ENCODE measurements at places on chromosomes 12 and 14. TPM values are rescaled to one million over a fixed set of nuclear protein-coding genes. Genes with fewer than 3 reads are reported as not detected.

- DNase-seq = peak; percentile 48
These were observed 682 bp upstream of the TRIP11 start for GRCh38 chr14:92040431-92041051.

- DNase-seq = no peak
These were observed 34.0 kb downstream of the ERO1A start for GRCh38 chr14:52661314-52661713.

PAWR gene
- 27.7 TPM for total RNA-seq

GRCh38 chr12:84599539-84599938 lies 313.1 kb downstream of the SLC6A15 start:
- no peak for DNase-seq

GRCh38 chr12:48084066-48084465 lies 21.8 kb downstream of the SENP1 start:
- peak; percentile 33 for DNase-seq

GLS2 gene
- 0.21 TPM for total RNA-seq

DNA sequence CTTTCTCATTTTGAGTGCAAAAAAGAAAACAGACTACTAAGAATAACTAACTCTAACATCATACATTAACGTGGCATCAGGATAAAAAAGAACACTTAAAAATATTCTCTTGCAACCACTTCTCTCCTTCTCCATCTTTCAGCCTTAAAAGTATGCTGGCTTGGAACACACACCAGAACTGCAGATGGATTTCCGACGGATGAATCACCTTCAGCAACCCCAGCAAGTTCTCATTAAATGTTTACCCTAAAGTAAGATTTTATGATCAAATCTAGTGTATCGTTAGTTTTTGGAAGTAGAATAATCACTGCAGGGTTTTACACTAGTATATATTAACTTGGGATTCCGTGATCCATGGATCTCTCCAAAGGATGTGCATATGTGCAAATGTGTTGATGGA lies 1.2 kb downstream of the NEK9 start:
- no peak for DNase-seq

GRCh38 chr14:104221636-104222369 lies 83.4 kb downstream of the KIF26A start:
- DNase-seq = no peak
